ENCODE measurements at places on chromosomes 6 and 20. TPM values are rescaled to one million over a fixed set of nuclear protein-coding genes. Genes with fewer than 3 reads are reported as not detected.

GRCh38 chr6:143864234-143864633 is at the start of gene ZC2HC1B:
Gene ZC2HC1B (plus strand): TSS chr6:143864474. CDS start chr6:143864540, 66 bp downstream.
- DNase-seq = no peak
- H3K27ac ChIP-seq = no peak within 1 kb of the TSS
- no peak within 1 kb of the TSS for H3K4me3 ChIP-seq
- no peaks in the 10 kb centered on the region for H3K4me1 ChIP-seq
- H3K36me3 ChIP-seq = peaks cover 44% of the 10 kb centered on the region

GRCh38 chr6:34317172-34317477 is 68.3 kb upstream of the SMIM29 start:
- H3K4me3 ChIP-seq = peak overlapping the region; percentile 64
- peak overlapping the region; percentile 97 for H3K27ac ChIP-seq
- H3K27me3 ChIP-seq = no peaks in the 10 kb centered on the region
- H3K36me3 ChIP-seq = peaks cover 4% of the 10 kb centered on the region
- H3K4me1 ChIP-seq = peaks cover 62% of the 10 kb centered on the region
- no peak for DNase-seq

DNA sequence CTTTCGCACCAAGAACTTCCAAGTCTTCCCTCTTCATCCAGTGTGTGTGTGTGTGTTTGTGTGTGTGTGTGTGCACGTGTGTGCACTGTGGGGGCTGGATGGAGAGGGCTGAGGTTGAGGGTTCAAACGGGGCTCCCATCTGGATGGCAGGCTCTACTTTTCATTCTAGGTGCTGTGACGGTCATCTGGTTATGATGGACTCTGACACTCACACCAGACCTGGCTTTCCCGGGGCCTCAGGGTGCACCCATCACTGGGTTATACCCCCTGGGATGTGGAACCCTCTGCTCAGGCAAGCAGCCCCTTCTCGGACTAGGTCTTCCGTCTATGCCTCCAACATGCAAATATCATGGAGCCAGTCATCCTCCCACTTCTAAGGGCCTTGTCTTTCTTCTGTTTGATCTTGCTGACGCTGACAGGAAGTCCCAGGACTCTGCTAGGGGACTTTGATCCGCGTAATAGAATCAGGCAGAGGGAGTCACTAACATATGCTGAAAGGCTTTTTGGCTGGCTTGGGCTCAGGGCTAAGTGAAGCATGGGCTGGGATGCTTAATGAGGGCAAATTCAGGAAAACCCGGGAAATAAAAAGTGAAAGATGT is 313.6 kb downstream of the CDC5L start:
- no peak overlapping the region for H3K4me3 ChIP-seq
- H3K36me3 ChIP-seq = no peaks in the 10 kb centered on the region
- no peaks in the 10 kb centered on the region for H3K4me1 ChIP-seq
- no peak overlapping the region for H3K27ac ChIP-seq
- DNase-seq = no peak
- no peaks in the 10 kb centered on the region for H3K27me3 ChIP-seq

- H3K27ac ChIP-seq = no peak overlapping the region
- H3K36me3 ChIP-seq = no peaks in the 10 kb centered on the region
- no peak for DNase-seq
Observed at GRCh38 chr20:40508821-40509220, 180.2 kb downstream of the MAFB start.

GRCh38 chr6:121302882-121303281 is 31.4 kb downstream of the TBC1D32 start:
- no peak overlapping the region for H3K4me3 ChIP-seq
- no peak overlapping the region for H3K27ac ChIP-seq
- H3K27me3 ChIP-seq = no peaks in the 10 kb centered on the region
- no peaks in the 10 kb centered on the region for H3K4me1 ChIP-seq

GRCh38 chr6:37965964-37966676 is 146.6 kb downstream of the ZFAND3 start:
- peaks cover 29% of the 10 kb centered on the region for H3K36me3 ChIP-seq
- DNase-seq = no peak
- peaks cover 65% of the 10 kb centered on the region for H3K4me1 ChIP-seq
- no peaks in the 10 kb centered on the region for H3K27me3 ChIP-seq
- no peak overlapping the region for H3K4me3 ChIP-seq

DNA sequence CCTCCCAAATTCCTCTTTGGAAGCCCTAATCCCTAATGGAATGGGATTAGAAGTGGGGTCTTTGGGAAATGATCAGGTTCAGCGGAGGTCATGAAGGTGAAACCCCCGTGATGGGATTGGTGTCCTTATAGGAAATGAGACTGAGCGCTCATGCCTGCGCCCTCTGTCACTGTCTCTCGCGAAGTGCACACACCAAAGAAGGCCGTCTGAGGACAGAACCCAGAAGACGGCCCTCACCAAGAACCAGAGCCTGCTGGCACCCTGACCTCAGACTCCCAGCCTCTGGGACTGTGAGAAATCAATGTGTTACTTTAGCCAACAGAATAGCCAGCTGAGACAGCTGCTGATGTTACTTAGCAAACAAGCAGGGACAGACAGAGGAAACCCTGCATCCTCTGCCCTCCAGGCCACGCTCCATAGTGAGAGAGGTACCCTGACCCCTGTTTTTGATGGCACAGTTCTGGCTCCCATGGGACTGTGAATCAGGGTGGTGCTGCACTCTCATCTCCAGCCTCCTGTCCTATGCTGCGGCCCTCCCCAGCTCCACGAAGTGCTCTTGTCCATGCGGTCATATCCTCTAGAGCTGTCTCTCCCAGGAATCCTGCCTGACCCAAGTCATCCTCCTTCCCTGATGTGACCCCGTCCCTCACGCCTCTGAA is 369.3 kb downstream of the ZFAND3 start:
- H3K4me1 ChIP-seq = peaks cover 6% of the 10 kb centered on the region
- H3K36me3 ChIP-seq = peaks cover 8% of the 10 kb centered on the region
- no peak overlapping the region for H3K27ac ChIP-seq
- no peaks in the 10 kb centered on the region for H3K27me3 ChIP-seq
- no peak for DNase-seq
- H3K4me3 ChIP-seq = no peak overlapping the region

DNA sequence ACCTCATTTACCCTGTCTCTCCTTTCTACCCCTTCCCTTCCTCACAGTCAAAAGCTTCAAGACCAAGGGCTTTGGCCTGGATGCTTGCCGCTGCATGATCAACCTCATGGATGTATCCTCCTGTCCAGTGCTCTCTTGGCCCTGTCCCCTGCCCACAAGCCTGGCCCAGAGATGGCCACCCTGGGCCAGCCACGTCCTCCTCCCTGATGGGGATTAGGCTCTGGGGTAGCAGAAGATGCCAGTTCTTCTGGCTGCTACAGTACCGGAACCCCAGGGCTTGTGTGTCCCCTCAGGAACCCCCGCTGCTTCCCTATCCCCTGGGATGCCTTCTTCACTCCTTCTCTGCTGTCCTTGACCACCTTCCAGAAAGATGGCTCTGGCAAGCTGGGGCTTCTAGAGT is 22.3 kb downstream of the CAPN11 start:
- H3K27ac ChIP-seq = no peak overlapping the region
- no peak overlapping the region for H3K4me3 ChIP-seq
- no peaks in the 10 kb centered on the region for H3K36me3 ChIP-seq
- no peak for DNase-seq
- H3K27me3 ChIP-seq = peaks cover 34% of the 10 kb centered on the region
- peaks cover 11% of the 10 kb centered on the region for H3K4me1 ChIP-seq

GRCh38 chr6:158705386-158706126 is 55.7 kb downstream of the SYTL3 start:
- no peak overlapping the region for H3K4me3 ChIP-seq
- peaks cover 34% of the 10 kb centered on the region for H3K4me1 ChIP-seq
- peak overlapping the region; percentile 47 for H3K27ac ChIP-seq

GRCh38 chr20:25036331-25036936 is 21.5 kb downstream of the ACSS1 start:
- H3K4me1 ChIP-seq = peaks cover 74% of the 10 kb centered on the region
- no peak for DNase-seq
- no peaks in the 10 kb centered on the region for H3K36me3 ChIP-seq
- H3K27me3 ChIP-seq = no peaks in the 10 kb centered on the region
- H3K4me3 ChIP-seq = peak overlapping the region; percentile 78

DNA sequence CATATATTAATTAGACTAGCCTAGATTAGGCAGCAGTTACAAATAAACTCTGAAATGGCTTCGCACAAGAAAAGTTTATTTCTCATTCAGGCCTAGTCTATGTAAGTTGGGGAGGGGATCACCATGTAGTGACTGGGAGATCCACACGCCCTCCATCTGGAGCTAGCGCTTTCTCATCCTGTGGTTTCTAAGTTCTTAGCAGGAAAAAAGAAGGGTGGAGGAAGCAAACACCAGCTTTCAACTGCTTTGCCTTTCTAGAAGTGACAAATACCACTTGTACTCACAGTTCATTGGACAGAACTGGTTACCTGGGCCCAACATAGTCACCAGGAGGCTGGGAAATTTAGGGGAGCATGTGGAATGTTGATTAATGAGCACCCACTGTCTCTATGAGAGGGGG is 46.6 kb downstream of the NDUFAF5 start:
- no peak overlapping the region for H3K4me3 ChIP-seq
- peaks cover 19% of the 10 kb centered on the region for H3K27me3 ChIP-seq
- no peak for DNase-seq
- H3K4me1 ChIP-seq = no peaks in the 10 kb centered on the region

- no peaks in the 10 kb centered on the region for H3K27me3 ChIP-seq
- DNase-seq = no peak
Observed at GRCh38 chr6:143601504-143601903, 76.3 kb upstream of the PHACTR2 start.

GRCh38 chr6:166772518-166772917 is 145.5 kb upstream of the RPS6KA2 start:
- H3K27me3 ChIP-seq = peaks cover 3% of the 10 kb centered on the region
- H3K27ac ChIP-seq = no peak overlapping the region
- peaks cover 5% of the 10 kb centered on the region for H3K4me1 ChIP-seq
- H3K36me3 ChIP-seq = no peaks in the 10 kb centered on the region
- no peak for DNase-seq
- no peak overlapping the region for H3K4me3 ChIP-seq

DNA sequence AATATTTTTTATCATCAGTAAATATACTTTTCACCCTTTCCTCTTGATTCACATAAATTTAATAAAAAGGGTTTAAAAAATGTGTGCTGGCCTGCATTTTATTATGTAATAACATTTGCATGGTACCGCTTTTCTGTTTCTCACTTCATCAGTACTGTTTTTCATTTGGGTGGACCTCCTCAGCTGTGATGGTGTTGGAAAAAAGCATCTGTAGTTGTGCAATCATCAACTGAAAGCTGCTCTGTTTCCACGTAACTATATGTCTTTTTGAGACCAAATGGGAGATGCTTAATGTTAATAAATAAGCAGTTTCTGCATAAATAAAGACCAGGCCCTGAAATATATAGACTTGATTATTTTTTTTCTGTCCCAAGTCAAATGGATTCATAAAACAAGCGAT is 31.6 kb upstream of the CENPW start:
- H3K4me1 ChIP-seq = no peaks in the 10 kb centered on the region
- DNase-seq = no peak
- no peaks in the 10 kb centered on the region for H3K27me3 ChIP-seq

GRCh38 chr20:19250346-19250745 is 37.9 kb downstream of the SLC24A3 start:
- H3K36me3 ChIP-seq = no peaks in the 10 kb centered on the region
- DNase-seq = no peak
- H3K27ac ChIP-seq = no peak overlapping the region

- no peaks in the 10 kb centered on the region for H3K4me1 ChIP-seq
- no peak for DNase-seq
- no peak overlapping the region for H3K4me3 ChIP-seq
- H3K27me3 ChIP-seq = no peaks in the 10 kb centered on the region
Observed at GRCh38 chr6:44735630-44735963, 348.1 kb downstream of the CDC5L start.

GRCh38 chr6:114941078-114941477 is 598.3 kb upstream of the HS3ST5 start:
- DNase-seq = no peak
- no peaks in the 10 kb centered on the region for H3K27me3 ChIP-seq
- H3K4me3 ChIP-seq = no peak overlapping the region
- H3K36me3 ChIP-seq = peaks cover 1% of the 10 kb centered on the region

DNA sequence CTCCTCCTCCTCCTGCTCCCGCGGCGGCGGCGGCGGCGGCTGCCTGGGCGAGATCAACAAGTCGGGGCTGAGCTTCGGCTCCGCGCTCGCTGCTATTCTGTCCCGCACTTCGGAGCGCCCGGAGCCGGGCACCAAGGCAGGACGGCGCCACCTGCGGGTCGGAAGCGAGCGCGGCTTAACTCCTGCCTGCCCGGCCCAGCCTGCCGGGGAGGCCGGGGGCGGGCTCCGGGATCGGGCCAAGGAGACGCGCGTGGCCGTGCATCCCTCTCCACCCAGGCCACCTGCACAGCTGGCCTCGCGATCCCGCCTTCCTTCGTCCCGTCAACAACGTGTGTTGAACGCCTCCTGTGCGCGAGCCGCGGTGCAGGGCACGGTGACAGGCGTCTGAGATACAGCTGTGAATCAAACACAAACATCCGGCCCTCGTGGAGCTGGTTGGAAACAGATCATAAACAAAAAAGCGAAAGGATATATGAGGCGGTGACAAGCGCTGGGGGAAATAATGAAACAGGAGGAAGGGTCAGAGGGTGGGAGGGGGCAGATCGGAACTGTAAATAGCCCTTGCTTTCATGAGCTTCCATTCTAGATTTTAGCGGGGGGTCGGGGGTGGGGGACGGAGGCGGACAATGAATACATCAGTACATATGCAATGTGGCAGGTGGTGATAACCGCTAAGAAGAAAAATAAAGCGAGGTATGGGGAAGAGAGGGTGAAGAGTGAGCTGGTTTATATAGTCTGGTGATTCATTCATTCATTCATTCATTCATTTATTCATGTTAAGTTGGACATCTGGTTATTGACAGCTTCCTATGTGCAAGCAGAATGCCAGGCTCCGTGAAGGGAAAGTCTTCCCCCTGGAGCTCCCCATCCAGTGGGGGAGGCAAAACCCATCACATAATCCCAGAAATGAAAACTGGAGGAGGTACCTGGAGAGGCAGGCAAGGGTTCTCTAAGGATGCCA is 2.0 kb upstream of the KCNB1 start:
- no peak overlapping the region for H3K27ac ChIP-seq
- H3K4me1 ChIP-seq = peaks cover 9% of the 10 kb centered on the region
- H3K27me3 ChIP-seq = peaks cover 79% of the 10 kb centered on the region
- peaks cover 22% of the 10 kb centered on the region for H3K36me3 ChIP-seq
- peak; percentile 6 for DNase-seq

DNA sequence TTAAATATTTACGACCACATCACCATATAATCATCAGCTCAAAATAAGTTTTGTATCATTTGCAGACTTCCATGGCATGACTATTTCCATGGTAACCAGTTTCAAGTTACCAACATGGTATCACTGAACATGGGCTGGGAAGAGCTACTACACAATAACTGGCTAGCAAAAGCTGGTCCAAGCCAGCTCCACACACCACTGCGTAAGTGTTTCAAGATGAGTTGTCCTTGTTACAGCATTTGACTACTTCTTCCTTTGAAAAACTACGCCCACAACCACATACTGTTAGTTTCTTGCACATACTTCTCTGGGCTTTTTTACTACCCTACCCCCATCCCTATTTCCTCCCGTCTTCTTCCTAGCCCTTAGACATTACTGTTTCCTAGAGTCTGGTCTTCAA is 8.5 kb downstream of the CD164 start:
- H3K27ac ChIP-seq = peak overlapping the region; percentile 21
- DNase-seq = no peak
- H3K27me3 ChIP-seq = no peaks in the 10 kb centered on the region
- peaks cover 47% of the 10 kb centered on the region for H3K4me1 ChIP-seq
- H3K36me3 ChIP-seq = peaks cover 34% of the 10 kb centered on the region

The EBF4 gene
- not detected for polyA plus RNA-seq

The BPIFB2 gene
- polyA plus RNA-seq = not detected

The OR2H2 gene
- polyA plus RNA-seq = not detected

The RIN2 gene
- polyA plus RNA-seq = not detected

The TCF15 gene
- polyA plus RNA-seq = not detected

Measured in naive B cell (primary cell).